Activated naive CD4-positive, alpha-beta T cell treated with anti-CD3 and anti-CD28 coated beads, Interleukin-2, amount 50 U/mL, for 16 hours (primary cell): ENCODE measurements at places on chromosomes 2 and 18.

GRCh38 chr2:37895140-37895539, 29.9 kb upstream of the RMDN2 start:
- no peak for DNase-seq

GRCh38 chr2:176636401-176636800, 367.2 kb downstream of the MTX2 start:
- no peak for DNase-seq

- DNase-seq, result no peak
Observed at GRCh38 chr2:191638802-191639172, 39.1 kb upstream of the NABP1 start.

DNA sequence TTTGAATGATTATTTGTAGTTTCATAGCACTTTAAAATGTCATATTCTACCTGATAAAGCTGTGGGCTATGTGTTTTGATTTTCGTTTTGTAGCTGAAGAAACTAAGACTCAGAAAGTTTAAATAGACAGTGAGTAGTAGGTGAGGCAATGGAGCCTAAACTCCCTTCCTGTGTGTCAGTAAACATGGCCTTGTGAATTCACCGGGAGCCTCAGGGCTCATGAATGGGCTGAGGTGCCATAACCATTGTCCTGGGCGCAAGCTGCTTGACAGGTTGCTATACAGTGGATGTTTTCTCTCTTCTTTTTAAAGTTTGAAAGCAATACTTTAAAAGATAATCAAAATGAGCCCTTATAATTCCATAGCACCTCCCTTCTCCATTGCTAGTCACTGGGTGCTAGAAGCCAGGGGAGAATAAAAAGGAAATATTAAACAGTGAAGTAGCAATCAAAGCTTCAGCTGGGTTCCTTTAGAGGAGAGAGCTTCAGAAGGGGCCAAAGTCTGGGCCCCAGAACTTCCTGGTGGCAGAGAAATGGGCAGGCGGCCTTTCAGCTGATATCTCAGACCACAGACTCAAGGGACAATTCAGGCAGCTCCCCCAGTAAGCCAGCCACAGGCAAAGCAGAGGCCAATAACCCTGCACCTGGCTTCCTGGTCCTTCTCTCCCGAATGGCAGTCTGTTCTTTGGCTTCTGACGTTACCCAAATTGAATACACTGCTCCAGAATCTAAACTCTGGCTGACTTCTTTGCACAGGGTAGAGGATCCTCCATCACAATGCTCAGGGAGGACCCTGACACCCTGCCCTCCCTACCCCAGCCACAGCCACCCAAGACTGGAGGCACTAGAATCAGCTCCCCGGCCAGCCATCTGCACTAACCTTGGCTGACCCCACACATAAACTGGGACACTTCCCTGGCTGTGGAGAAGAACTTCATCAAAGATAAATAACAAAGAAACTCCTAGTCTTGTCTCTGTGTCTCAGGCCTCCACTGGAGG, 51.8 kb upstream of the NPAS2 start:
- no peak for DNase-seq

GRCh38 chr18:49051311-49051967, 100.7 kb upstream of the SMAD7 start:
- no peak for DNase-seq

DNA sequence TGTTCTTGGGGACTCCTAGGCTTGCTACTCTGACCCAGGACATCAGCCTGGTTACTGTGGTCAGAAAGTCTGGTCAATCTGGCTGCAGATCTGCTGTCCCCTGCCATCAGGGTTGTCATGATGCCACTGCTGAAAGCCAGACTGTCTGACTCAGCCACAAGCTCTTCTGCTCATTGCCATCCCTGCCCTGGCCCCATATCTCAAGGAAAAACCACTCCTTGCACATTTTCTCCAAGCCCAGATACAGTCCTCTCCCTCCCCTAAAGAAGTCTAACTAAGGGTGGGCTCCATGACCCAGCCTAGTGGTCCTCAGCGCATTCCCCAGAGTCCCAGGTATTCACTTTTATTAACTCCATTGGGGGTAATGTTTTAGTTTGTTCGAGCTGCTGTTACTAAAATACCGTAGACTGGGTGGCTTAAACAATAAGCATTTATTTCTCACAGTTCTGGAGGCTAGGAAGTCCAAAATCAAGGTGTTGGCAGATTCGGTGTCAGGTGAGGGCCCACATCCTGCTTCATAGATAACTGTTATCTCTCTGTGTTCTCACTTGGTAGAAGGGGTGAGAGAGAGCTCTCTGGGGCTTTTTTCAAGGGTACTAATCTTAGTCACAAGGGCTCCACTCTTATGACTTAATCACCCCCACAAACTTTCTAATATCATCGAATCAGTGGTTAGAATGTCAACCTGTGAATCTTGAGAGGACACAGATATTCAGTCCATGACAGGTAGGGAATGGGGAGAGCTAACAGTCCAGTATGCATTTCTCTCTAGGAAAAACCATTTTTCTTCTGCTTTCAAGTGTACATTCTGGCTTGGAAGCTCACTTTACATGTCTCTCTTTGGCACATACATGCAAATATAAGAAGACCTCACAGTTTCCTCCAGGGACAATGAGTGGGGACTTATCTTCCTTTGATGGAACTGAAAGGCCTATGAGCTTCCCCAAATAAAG, 94.8 kb upstream of the CXCR4 start:
- DNase-seq, result peak; percentile 15

- no peak for DNase-seq
Observed at GRCh38 chr2:133791191-133791590, 222.9 kb upstream of the NCKAP5 start.

DNA sequence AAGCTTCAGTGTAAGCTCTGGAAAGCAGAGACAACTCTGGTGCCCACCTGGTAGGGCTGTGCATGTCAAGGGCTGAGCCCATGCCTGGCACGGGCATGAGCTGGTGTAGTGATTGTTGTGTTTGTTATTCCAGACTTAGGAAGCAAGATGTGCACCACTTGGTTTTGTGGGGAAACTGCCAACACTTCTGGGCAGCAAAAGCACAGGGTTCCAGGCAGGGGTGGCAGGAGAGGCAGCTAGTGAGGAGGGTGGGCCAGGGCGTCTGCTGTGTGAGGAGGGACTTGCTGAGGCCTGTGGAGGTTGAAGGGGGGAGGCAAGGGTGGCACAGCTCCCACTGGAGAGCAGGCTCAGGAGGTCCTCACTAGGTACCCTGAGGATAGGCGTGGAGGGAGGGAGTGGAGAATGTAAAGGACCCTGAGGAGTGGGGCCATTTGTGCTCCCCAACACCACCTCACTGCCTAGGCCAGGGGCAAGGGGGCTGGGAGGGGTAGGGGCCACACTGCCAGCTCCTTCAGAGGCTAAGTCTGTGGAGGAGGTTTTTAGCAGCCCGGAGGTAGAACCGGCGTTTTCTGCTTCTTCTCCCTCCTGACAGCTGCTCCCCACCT, 104.0 kb upstream of the POU3F3 start:
- no peak for DNase-seq

DNA sequence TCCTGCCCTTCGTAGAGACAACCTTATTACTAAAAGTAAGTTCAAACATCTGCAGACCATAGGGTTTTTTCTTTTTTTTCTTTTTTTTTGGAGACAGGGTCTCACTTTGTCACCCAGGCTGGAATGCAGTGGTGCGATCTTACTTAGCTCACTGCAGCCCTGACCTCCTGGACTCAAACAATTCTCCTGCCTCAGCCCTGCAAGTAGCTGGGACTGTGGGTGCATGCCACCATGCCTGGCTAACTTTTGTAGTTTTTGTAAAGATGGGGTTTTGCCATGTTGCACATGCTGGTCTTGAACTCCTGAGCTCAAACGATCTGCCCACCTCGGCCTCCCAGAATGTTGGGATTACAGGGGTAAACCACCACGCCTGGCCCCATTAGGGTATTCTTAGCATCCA, 32.4 kb downstream of the HADHA start:
- DNase-seq, result no peak

- no peak for DNase-seq
Observed at GRCh38 chr2:6184532-6185292, 492.5 kb downstream of the SOX11 start.

DNA sequence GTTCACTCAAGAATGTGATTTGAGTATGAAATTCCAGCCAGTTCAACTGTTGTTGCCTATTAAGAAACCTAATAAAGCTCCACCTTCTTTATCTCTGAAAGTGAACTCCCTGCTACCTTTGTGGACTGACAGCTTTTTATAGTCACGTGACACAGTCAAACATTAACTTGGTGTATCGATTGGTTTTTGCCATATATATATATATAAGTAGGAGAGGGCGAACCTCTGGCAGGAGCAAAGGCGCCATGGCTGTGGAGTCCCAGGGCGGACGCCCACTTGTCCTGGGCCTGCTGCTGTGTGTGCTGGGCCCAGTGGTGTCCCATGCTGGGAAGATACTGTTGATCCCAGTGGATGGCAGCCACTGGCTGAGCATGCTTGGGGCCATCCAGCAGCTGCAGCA, at the start of gene UGT1A1:
TSS of gene UGT1A1 (plus strand) at position 228 of the 400 bp plus-strand sequence. CDS start at position 246, 18 bp downstream.
- DNase-seq, result no peak

DNA sequence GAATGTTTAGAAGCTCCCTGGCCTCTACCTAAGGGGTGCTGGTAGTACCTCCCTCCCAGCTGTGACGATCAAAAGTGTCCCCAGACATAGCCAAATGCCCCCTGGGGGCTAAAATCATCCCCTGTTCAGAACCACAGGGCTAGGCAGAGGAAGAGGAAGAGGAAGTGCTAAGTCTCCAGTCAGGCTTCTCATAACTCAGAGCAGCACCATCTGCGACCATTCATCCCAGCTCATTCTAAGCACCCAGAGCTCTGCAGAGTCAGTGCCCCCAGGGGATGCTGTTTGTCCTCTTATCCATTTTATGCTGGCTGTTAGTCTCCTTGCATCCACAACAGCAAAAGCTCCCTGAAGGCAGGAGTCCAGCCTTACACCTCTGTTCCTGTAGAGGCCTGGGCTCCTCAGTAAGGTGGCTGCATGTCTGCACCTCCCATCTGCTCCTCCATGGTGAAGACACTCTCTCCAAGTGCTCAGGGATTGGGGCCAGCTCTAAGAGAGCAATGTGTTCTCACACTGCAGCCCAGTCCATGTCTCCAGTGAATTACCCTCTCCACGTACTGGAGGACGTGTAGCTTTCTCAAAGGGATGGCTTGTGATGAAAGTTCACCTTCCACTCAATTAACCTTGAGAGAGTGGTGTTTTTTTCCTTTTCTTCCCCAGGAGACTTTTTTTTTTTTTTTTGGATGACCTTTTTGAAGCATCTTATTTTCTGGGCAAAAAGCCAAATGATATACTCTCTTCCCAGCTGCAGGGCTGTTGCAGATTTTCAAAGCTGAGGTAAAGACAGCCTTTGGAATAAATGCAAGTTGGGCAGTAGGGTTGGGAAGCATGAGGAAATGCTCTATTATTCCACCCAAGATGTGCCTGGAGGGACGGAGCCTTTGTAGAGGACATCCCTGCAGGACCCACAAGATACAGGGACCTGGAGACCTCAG, 158.9 kb upstream of the SLC14A2 start:
- no peak for DNase-seq

- no peak for DNase-seq
Observed at GRCh38 chr2:22807872-22808271, 577.1 kb upstream of the KLHL29 start.

DNA sequence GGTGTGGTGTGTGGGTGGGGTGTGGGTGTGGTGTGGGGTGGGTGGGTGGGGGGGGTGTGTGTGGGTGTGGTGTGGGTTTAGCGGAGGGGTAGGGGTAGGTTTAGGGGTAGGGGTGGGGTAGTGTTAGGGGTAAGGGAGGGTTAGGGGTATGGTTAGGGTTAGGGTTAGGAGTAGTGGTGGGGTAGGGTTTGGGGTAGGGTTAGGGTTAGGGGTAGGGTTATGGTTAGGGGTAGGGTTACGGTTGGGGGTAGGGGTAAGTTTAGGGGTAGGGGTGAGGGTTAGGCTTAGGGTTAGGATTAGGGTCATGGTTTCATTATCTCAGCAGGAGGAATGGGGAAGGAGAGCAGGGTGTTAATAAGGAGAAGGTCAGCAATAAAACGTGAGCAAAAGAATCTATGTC, 11.3 kb upstream of the PARD6G start:
- no peak for DNase-seq

DNA sequence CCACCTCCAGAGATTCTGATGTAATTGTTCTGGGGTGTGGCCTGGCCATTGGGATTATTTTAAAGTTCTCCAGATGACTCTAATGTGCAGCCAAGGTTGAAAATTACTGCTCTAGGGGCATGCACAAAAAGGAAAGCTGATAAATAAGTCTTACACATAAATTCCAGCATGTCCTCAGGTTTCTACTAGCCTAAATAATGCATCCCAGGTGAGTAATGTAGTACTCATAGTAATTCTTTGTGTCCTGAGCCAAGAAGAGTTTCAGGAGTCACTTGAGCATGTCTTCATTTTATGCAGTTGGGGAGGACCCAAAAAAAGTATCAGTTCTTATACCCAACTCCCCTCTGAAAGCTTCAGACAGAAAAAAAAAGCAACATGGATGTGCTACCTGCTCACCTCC, 130.1 kb upstream of the SP5 start:
- DNase-seq, result no peak

DNA sequence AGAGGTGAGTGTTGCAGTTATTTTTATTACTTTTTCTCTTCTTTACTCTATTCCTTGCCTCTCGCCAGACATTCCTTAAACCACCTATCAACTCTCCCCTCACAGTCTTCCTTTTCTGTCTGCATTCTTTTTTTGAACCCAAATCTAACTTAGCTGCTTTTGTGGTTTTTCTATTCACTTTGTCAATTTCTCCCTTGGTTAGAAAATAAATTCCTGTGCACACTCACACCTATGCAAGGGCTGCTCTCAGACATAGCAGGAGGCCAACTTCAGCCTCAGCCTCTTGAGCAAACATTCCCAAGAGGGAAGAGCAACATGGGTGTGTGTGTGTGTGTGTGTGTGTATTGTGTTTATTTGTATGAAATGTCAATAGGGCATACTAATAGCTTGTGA, 808.6 kb downstream of the RNF144A start:
- no peak for DNase-seq

DNA sequence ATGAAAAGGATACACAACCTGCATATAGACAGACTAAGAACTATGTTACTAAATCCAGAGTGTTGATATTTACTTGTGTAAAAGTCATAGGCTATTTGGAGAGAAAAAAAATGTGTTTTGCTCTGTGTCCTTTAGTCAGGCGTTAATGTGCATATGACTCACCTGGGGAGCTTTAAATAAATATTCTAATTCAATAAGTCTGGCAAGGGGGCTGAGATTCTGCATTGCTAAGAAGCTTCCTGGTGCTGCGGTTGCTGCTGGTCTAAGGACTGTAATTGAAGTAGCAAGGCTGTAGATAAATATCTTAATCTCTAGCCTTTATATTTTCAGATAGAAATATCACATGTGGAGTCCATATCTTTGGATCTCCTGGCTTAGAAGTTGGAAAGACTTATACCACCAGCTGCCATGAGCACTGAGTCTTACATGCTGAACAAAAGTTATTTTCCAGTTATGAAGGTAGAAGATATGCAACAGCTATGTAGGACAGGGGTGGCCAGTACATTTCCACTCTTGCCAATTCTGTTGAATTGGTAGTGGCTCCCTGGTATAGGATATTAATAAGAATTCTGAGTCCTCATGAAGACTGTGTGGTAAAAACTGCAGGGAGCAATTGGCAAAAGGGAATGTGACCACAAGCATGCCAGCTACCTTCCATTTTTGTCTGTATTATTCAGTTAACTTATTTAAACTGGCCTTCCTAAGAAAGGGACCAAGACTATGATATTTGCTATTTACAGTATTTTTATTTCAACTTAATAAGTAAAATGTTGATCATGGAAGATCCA, 4.8 kb downstream of the SPAG16 start:
- no peak for DNase-seq

GRCh38 chr2:97779141-97779540, 65.8 kb downstream of the ZAP70 start:
- DNase-seq, result no peak

GRCh38 chr18:64403784-64404503, 255.1 kb upstream of the LINC00305 start:
- DNase-seq, result no peak
